Cerebellum (tissue), 4 donors: ENCODE measurements at places on chromosomes 5 and 9.
A peak's percentile ranks its signal among the peaks of the same experiment; 100 is the strongest.

GRCh38 chr9:123418052-123418430 is 62.0 kb downstream of the CRB2 start:
- DNase-seq, result no peak

DNA sequence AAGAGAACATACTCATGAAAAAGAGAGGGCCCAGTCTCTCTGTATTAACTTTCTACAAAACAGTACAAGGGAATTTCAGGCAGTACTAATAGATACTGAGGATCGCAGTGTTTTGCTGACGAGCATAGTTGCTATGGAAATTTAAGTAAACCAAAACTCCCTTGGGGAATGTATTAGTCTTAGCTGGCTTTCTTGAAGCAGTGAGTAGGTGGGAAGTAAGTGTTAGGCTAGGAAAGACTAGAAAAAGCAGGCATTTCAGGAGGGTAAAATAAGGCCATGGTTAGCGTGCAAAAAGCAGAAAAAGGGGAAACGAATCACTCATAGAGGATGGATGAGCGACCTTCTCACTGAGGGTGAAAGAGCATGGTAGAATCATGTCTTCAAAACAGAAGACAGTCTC is 84.3 kb upstream of the ACTBL2 start:
- DNase-seq, result no peak

DNA sequence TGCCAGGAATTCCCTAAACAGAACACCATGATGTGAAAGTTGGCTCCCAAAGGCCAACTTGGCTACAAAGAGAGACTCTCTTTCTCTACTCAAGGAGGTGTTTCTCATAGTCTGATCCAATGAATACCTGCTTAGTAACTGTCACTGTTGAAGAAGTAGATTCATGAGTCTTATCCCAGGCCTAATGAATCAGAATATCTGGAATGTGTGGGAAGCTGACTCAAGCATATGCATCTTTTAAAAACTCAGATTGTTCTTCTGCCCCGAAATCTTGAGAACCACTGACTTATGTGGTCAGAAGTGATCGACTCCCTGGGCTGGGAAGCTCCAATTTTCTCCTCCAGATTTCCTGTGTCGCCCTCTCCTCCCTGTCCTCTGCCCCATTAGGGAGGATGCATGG is 345.6 kb downstream of the PLK2 start:
- DNase-seq, result no peak

DNA sequence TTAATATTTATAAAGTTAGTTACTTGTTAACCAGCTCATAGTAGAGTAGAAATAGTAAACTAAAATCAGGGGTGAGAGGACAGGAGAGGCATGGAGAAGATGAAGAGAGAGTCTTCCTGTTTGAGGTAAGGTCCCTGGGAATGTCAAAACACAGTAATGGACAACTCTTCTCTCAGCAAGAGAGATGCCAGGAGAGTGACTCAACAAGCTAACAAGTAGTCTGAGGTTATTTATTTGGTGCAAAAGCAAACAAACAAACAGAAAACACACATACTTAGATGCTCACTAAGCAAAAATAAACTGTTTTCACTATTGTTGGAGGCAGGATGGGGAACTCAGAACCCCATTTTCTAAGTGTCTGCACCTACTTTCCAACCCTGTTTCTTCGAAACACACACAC is 333.2 kb upstream of the RFX3 start:
- no peak for DNase-seq

DNA sequence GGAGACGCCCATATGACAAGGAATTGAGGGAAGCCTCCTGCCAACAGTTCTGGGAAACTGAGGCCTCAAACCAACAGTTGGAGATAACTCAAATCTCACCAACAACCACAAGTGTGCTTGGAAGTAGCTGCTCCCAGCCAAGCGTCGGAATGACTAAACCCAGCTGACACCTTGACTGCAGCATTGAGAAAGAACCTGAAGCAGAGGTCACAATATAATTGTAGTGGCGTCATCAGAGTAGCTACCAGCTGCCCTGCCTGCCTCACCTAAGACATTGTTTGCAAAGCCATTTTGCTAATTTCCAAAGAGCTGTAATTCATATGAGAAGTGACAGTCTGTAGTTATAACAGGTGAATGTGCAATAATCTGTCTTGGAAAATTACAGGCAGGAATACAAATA is 40.8 kb upstream of the ANKRD31 start:
- no peak for DNase-seq

DNA sequence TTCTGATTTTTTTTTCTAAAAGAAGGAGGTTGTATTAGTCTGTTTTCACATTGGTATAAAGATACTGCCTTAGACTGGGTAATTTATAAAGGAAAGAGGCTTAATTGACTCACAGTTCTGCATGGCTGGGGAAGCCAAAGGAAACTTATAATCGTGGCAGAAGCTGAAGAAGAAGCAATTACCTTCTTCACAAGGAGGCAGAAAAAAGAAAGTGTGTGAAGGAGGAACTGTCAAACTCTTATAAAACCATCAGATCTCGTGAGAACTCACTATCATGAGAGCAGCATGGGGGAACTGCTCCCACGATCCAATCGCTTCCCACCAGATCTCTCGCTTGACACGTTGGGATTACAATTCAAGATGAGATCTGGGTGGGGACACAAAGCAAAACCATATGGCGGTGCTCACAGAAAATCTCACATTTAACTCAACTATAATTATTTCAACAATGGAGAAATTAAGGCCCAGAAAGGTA is 27.1 kb downstream of the DPYSL3 start:
- no peak for DNase-seq

- no peak for DNase-seq
These were observed 193.8 kb downstream of the GADD45G start for GRCh38 chr9:89798547-89799120.

GRCh38 chr9:70285246-70285645 is 26.5 kb downstream of the SMC5 start:
- no peak for DNase-seq

- peak; percentile 35 for DNase-seq
These were observed 541 bp downstream of the GNPDA1 start for GRCh38 chr5:142012186-142012785.

- DNase-seq, result no peak
These were observed 23.0 kb upstream of the CEP78 start for GRCh38 chr9:78212868-78213267.

GRCh38 chr5:163661360-163661759 is 155.9 kb downstream of the MAT2B start:
- DNase-seq, result no peak

- DNase-seq, result no peak
These were observed 16.5 kb downstream of the GRXCR2 start for GRCh38 chr5:145856285-145856818.

DNA sequence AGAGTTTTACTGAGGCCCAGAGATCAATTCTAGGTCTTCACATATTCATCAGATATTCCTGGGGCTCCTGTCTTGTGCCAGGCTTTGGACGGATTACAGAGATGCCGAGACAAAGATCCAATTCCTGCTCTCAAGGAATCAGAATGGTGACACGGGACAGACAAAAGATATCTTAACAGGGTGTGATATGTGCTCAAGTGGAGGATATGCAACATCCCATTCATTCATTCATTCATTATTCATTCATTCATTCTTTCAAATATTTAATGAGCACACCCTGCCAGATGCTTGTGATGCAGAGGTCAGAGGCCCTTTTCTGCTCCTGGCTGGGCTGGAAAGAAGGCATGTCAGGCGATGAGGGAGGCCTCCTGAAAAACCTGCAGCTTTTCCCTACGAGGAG is 21.8 kb downstream of the LHX2 start:
- no peak for DNase-seq

GRCh38 chr5:34690301-34690700 is 34.2 kb downstream of the RAI14 start:
- DNase-seq, result no peak

DNA sequence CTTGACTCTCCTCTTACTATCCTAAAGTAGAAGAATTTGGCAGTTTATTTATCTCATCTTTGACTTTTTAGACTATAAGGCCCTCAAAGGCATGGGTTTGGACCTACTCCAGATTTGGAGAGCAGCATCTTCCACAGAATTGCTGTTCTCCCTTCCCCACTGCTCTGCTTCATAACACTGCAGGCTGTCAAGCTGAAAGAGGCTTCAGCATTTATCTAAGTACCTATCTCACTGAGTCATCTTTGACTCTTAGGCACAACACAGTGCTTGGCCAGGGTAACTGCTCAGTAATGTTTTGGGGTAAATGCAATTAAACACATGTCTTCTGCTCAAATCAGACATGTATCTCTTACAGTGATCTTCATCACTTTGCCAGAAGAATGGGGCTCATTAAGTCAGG is 60.6 kb downstream of the GRIN3A start:
- DNase-seq, result no peak
